ENCODE measurements at places on chromosomes 3 and 15.

DNA sequence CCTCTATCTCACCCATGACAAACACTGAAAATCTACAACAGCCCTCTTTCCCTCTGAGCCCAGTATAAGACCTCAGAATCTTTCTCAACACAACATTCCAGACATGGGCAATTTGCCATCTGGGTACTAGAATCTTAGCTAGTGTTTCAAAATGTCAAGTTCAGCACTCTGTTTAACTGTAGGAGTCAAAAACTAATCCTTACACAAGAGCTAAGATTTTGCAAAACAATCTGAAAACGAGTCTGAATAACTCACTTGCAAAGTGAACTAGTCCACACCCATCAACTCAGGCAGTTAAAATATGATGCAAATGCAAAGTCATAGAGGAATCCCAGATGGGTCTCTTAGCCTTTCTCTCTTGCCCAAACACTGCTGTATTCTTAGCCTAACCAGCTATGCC, 67.8 kb downstream of the GPR176 start:
- no peak for DNase-seq

DNA sequence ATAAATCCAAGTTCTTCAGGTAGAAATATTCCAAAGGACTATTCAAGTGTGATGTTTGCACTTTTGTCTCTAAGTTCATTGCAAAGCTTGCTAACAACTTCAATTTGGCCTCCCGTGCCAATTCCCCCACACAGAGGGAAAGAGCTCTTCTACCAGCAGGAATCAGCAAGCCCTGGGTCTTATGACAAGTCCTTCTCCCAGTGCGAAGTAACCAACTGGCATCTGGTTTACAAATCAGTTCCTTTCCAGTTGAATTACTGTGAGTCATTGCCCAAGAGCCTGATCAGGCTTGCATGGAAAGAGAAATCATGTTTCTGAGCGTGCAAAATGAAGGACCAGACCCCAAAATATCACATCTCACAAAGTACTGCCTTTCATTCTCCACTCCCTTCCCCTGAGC, 62.7 kb upstream of the SLCO3A1 start:
- DNase-seq = no peak

DNA sequence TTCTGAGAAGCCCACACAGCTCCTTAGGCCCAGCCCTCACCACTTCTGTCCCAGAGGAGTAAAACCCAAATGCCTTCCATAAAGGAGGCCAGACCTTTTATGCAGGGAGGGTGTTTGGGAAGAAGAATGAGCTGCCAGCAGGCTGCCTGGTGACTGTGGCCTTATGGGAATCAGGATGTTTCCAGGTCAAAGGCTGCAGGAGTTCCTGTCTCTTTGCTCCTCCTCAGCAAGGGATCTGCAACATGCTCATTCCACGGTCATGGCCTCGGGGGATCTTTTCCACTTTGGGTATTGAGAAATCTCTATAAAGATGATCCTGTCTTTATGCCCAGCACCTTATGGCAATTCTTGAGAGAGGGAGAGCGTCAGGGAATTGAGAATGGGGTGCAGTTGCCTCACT, 25.2 kb upstream of the MAGEF1 start:
- DNase-seq = no peak

- DNase-seq = no peak
These were observed 6.6 kb downstream of the NLGN1 start for GRCh38 chr3:173404156-173404555.

DNA sequence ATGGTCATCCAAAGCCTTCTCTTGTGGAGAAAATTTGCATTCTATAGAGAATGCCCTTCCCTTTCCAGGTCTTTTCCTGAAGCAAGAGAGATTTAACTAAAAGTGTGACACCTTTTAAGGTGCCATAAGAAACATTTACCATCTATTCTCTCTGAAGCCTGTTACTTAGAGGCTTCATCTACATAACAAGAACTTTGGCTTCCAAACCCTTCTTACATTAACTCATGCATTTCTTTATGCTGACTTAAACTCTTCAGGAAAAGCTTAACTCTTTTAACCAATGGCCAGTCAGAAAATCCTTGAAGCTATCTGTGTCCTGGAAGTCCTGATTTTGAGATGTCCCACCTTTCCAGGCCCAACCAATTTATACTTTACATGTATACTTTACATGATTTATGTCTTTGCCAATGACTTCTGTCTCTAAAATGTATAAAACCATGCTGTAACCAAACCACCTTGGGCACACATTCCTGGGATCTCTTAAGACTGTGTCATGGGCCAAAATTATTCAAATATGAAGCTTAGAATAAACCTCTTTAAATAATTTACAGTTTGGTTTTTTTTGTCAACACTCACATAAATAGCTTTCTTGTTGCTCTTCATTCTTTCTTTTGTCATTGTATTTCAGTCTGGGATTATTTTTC, 472.6 kb upstream of the NECTIN3 start:
- DNase-seq = no peak

- no peak for DNase-seq
These were observed 58.2 kb downstream of the IL16 start for GRCh38 chr15:81254916-81255290.

DNA sequence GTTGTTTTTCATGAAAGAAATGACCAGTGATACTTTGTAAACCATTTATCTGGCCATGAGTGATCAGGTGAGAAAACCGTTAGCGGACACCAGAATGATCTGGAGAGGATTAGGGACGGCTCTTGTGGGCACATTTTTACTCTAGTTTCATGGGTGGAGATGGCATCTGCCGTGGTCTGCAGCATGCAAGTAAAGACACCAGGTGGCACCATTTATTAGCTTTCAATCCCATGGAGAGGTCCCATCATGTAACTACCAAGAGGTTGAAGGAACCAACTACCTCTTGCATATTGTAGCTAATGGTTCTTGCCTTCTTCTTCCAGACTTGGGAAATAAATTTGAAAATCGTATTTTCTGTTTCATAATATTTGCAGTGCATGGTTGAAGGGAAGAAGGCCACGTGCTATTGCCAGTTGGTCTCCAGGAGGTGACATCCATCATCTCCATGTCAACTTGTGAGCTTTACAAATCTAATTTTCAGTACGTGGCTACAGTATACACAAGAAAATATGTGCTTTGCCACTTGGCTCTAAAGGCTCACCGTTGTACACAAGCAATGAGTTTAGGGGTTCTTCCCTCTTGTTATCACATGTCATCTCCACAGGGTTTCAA, 1.5 kb upstream of the MAPKBP1 start:
- DNase-seq = peak; percentile 35

DNA sequence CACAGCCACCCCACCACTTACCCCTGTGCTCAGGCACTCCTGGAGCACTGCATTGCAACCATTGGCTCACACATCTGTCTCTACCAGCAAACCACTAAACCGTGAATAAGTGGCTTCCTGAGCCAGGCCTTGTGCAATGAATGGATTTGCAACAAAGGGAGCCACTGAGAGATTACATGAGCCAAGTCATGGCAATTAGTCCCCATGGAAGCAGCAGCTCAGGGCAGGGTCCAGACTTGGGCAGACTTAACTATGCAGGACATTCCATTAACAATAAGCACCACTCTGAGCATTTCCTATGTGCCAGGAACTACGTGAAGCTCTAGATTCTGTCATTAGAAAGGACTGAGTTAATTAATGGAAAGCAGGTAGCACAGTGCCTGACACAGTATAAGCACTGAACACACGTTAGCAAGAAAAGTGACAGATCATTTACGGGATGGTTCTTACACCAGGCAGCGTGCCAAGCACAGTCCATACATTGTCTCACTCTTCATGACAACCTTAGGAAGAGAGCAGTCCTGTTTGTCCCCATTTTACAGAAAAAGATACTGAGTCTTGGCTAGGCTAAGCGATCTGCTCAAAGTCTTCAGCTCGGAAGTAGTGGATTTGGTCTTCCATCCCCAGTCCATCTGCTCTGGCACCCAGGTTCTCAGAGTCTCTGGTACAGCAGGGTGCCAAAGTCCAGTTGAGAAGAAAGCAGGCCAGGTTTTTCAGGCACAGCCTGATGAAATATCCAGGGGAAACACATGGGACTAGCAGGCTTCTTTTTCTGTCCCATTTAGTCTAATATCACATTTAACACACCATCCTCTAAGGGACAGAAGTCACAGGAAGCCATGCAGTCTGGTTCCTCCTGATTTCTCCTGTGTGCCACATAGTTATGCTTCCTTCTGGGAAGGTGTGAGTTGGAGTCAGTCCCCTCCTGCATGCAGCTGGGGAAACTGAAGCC, 44.1 kb downstream of the LIPC start:
- DNase-seq = no peak

DNA sequence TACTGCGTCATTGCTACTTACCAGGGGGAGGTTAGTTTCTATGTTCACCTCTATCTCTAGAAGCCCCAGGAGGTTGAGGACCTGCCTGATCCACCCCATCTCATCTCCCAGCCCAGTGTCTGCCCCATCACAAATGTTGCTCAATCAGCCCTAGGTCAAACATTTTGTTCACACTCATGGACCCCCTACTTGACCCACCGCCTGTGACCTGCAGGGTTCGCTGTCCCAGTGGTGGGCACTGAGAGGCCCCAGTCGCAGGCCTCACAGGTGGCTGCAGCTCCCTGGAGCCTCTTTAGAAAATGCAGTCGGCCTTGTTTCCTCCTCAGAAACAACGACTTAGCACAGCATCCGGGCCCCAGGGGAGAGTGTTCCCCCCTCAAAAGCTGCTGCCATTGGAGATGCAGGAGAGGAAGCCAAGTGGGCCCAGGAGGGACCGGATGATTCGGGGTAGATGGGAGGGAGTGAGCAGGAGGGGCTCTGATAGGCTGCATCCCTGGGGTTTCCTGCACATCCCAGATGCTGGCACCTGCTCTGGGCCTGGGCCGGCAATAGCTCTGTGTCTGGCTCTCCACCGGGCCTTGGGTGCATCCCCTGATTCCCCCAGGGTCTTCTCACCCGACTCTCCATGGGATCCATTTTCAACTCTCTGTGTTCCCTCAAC, 18.4 kb upstream of the INSYN1 start:
- no peak for DNase-seq

GRCh38 chr15:74997141-74997540, 1.8 kb downstream of the SCAMP5 start:
- DNase-seq = no peak

GRCh38 chr3:17707813-17708543, 34.5 kb downstream of the TBC1D5 start:
- no peak for DNase-seq

DNA sequence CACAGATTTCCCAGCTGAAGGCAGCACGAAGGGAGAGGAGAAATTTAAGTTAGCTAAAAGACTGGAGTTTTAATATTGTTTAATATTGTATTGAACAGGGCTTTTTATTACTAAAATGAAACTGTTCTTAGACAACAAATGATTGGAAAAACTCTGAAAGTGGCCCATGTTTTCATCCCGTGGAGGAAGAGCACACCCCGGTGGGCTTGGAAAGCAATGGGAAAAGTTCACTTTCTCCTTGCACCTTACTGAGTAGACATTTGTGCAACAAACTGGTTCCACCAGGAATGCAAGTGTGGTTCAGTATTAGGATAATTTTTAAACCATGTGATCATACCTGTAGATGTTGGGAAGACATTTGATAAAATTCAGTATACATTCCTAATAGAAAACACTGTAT, 8.2 kb upstream of the ESYT3 start:
- no peak for DNase-seq

- no peak for DNase-seq
These were observed 11.9 kb downstream of the UBL7 start for GRCh38 chr15:74449095-74449494.

- no peak for DNase-seq
These were observed 390.4 kb downstream of the ZBTB20 start for GRCh38 chr3:114756506-114757279.

DNA sequence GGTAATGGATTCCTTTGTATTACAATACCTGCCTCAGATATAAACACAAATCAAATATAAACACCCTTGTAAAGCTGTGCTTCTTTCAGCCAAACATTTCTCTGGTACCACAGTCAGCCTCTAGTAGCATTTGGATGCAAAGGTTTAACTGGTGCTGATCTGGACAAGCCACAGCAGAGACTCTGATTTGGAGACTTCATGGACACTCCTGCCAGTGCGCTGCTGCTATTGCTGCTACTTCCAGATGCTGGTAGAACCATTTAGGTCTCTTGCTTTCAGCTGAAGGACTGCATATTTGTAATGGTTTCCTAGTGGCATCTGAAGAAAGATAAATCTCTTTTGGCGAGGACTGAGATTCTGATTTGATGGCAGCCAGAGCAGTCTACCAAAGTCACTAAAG, 36.9 kb downstream of the NCK1 start:
- no peak for DNase-seq

- DNase-seq = no peak
These were observed 31.0 kb upstream of the RASGRF1 start for GRCh38 chr15:79121571-79121970.

DNA sequence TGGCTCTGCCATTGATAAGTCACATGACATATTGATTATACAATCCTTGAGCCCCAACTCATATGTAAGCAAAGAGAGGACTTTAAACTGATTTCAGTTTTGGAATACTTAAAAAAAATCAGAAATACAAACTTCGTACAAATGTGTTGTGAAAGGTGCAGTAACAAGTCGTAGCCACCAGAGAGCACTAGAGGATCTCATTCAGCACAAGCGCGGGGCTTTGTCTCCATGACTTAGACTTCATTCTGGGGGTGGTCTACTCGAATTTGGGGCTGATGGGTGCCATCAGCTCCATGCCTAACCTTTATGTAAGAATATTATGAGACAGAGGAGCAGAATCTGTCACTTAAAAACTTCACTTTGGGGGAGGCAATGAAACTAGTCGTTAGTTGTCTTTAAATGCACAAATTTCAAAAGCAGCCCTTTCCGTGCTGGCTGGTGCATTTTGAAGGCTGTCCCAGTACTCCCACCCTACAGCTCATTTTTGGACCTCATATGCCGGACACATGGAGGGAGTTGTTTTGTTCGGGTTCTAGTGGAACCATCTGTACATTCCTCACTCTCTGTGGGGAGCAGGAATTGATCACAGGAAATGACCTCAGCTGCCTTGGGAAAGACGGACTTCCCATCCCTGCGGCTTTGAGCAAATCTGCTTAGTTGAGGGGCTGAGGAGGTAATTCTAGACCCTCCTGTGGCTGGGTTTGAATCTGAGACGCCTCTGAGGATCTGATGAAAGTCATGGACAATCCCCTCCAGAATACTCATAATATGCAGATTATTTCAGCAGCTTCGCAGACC, 27.5 kb upstream of the MASP1 start:
- DNase-seq = peak; percentile 10

- DNase-seq = no peak
These were observed 43.4 kb upstream of the IGF1R start for GRCh38 chr15:98604983-98605382.

DNA sequence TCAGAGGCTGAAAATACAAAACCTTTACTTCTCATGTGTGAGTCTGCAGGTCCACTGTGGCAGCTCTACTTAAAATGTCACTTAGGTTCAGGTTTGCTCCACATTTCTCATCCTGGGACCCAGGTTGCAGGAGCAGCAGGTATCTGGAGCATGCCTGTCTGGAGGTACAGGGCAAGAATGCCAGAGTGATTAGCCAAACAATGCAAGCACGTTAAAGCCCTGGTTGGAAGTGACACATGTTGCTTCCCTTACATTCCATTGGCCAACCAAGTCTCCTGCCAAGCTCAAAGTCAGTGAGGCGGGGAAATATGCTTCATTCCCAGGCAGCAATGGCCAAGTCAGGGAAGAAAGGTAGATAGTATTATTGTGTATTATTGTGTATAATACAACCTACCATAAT, 76.8 kb upstream of the ARL6 start:
- no peak for DNase-seq

- no peak for DNase-seq
These were observed 35.7 kb upstream of the POLG start for GRCh38 chr15:89370120-89370977.

All from T-helper 9 cell (primary cell).